ENCODE measurements at places on chromosomes 7 and 10. TPM values are rescaled to one million over a fixed set of nuclear protein-coding genes. Genes with fewer than 3 reads are reported as not detected.

Gene EBLN1
- total RNA-seq, result not detected

Gene AMZ1
- total RNA-seq, result 0.33 TPM

Gene AKR1C8
- total RNA-seq, result not detected

Gene ATRNL1
- total RNA-seq, result 0.33 TPM

Gene SLC13A1
- not detected for total RNA-seq

Gene ARPC1B
- 394 TPM for total RNA-seq

Gene PLXNA4
- total RNA-seq, result 1.2 TPM

Gene TRIM50
- total RNA-seq, result not detected

Gene UNCX
- total RNA-seq, result not detected

Gene PRSS1
- total RNA-seq, result not detected

Gene NODAL
- total RNA-seq, result not detected

Gene GTF2IRD1
- total RNA-seq, result 10.0 TPM

Gene CALHM3
- not detected for total RNA-seq

Gene MBL2
- total RNA-seq, result not detected

Gene ELAPOR2
- total RNA-seq, result 5.9 TPM

Gene SLC26A4
- total RNA-seq, result 0.50 TPM

Gene SUN3
- not detected for total RNA-seq

Gene CFAP46
- 0.66 TPM for total RNA-seq

Gene CYP2W1
- not detected for total RNA-seq

Gene ZNF479
- not detected for total RNA-seq

Gene VGF
- total RNA-seq, result 0.66 TPM

Gene SHH
- under 0.01 TPM for total RNA-seq

Gene HOGA1
- total RNA-seq, result 1.5 TPM

Gene PILRA
- total RNA-seq, result 0.33 TPM

Gene CAV1
- 174 TPM for total RNA-seq

Gene EPHB4
- total RNA-seq, result 75.8 TPM

Gene FAM24B
- 6.8 TPM for total RNA-seq

Gene ENO4
- under 0.01 TPM for total RNA-seq

Gene FFAR4
- total RNA-seq, result not detected

Gene SEMA3C
- total RNA-seq, result 203 TPM

Gene IGF2BP3
- total RNA-seq, result 4.3 TPM

Gene PRSS2
- total RNA-seq, result not detected

Gene AKR1C3
- total RNA-seq, result 44.3 TPM

Gene GDF2
- total RNA-seq, result not detected

Gene NCF1
- under 0.01 TPM for total RNA-seq

Gene ARHGEF35
- 0.51 TPM for total RNA-seq

Gene PNLIPRP2
- total RNA-seq, result not detected

Gene PAX2
- not detected for total RNA-seq

Gene CALN1
- total RNA-seq, result not detected

Gene TUBAL3
- not detected for total RNA-seq

Gene PDE1C
- 27.6 TPM for total RNA-seq

Gene SMKR1
- 0.51 TPM for total RNA-seq

Gene FKBP6
- not detected for total RNA-seq

Gene SLC35B4
- total RNA-seq, result 13.6 TPM

Gene CFAP70
- 1.3 TPM for total RNA-seq

Gene FOXP2
- 8.4 TPM for total RNA-seq

Gene UPK3BL2
- 1.0 TPM for total RNA-seq

Gene HOXA1
- total RNA-seq, result 0.50 TPM

Gene TEX36
- not detected for total RNA-seq

Gene MYOF
- total RNA-seq, result 298 TPM

Gene SMURF1
- total RNA-seq, result 13.1 TPM

Gene APBB1IP
- total RNA-seq, result 3.1 TPM

Gene FAM241B
- total RNA-seq, result 0.26 TPM

Gene KCNIP2
- total RNA-seq, result 0.77 TPM

Gene SUGCT
- 16.5 TPM for total RNA-seq

Gene CDC14C
- 0.17 TPM for total RNA-seq

Gene FKBP14
- 21.8 TPM for total RNA-seq

Data from fibroblast of lung (primary cell).